ENCODE measurements at places on chromosomes 4 and X.

- no peak for DNase-seq
Observed at GRCh38 chr4:31059753-31060522, 339.8 kb downstream of the PCDH7 start.

GRCh38 chr4:183337349-183337748 lies 15.1 kb upstream of the CLDN24 start:
- DNase-seq, result no peak

DNA sequence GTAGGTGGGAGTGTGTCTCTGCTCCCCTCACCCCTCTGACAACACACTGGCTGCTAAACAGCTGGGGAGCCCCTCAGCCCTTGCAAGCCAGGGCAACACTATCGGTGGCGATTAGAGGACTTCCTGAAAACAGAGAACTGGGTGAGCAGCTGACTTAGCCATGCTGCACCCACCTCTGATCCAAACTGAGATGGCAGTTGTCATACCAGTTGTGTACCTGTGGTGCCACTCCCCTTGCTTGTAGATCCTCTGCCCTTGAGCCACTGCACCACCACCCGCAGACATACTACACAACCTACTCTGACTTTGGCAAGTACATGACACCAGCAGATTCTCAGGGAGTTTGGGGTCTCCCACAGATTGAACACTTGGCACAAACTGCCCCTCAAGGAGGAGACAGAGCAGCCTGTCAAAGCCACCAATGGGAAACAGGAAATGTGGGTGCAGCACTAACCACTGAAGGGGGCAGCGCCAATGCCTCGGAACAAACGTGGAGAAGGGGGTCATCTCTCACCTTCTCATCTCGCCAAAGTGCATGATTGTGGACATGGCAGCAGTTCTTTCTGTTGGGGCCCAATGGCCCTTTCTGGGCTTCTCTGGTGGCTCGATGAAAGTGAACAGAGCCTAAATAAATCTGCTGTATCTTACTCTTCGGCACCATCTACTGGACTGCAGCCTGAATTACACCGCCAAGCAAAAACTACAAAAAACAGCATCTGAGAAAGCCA lies 119.8 kb downstream of the NEK1 start:
- DNase-seq, result no peak

DNA sequence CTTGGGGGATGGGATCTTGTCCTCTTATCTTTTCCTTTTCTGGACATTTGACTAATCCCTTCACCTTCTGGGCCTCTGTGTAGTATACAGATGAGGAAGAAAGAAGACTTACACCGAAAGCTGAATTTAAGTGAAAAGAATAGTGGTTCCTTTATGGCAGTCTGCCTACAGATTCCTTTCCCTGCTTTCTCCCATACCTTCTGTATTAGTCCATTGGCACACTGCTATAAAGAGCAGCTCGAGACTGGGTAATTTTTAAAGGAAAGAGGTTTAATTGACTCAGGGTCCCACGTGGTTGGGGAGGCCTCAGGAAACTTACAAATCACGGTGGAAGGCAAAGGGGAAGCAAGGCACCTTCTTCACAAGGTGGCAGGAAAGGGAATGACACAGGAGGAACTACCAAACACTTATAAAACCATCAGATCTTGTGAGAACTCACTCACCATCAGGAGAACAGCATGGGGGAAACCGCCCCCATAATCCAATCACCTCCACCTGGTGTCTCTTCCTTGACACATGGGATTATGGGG lies 34.0 kb upstream of the CD38 start:
- no peak for DNase-seq

DNA sequence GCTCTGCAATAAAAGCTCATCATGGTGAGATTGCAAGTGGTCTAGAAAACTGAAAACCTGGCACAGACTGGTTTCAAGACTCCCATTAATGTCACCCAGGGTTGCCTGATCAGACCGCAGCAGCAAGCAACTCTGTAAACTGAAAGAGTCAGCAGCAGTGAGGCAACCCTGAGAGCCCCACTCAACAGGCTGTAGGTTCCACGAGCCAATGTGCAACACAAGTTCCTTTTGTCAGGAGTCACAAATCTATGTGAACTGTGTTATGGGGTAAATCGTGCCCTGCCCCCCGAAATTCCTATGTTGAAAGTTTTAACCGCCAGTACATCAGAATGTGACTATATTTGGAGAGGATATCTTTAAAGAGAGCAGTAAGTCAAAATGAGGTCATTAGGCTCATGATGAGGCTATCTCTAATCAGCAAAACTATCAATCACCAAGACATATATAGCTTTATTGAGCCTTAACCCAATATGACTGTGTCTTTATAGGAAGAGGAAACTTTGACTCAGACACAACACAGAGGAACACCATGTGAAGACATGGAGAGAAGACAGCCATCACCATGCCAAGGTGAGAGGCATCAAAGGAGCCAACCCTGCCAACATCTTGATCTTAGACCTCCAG lies 94.0 kb downstream of the FBXO8 start:
- DNase-seq, result no peak

- no peak for DNase-seq
Observed at GRCh38 chrX:78708262-78708661, 39.3 kb upstream of the LPAR4 start.

GRCh38 chrX:11702965-11703631 lies 37.4 kb upstream of the ARHGAP6 start:
- DNase-seq, result no peak

DNA sequence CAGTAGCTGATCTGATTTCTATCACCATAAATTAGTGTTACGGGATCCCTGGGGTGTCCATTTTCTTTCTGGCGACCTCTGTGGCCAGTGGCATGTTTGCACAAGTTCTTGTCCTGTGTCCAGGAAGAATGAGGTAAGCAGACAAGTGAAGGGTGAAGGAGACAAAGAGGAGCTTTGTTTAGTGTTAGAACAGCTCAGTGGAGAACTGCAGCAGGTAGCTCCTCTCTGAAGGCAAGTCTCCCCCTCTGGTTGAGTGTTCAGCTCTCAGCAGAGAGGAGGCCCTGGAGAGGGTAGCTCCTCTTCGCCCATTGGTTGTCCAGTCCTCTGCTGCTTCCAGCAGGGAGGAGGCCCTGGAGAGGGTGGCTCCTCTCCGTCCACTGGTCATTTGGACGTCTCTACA lies 47.2 kb downstream of the DMP1 start:
- DNase-seq, result no peak

DNA sequence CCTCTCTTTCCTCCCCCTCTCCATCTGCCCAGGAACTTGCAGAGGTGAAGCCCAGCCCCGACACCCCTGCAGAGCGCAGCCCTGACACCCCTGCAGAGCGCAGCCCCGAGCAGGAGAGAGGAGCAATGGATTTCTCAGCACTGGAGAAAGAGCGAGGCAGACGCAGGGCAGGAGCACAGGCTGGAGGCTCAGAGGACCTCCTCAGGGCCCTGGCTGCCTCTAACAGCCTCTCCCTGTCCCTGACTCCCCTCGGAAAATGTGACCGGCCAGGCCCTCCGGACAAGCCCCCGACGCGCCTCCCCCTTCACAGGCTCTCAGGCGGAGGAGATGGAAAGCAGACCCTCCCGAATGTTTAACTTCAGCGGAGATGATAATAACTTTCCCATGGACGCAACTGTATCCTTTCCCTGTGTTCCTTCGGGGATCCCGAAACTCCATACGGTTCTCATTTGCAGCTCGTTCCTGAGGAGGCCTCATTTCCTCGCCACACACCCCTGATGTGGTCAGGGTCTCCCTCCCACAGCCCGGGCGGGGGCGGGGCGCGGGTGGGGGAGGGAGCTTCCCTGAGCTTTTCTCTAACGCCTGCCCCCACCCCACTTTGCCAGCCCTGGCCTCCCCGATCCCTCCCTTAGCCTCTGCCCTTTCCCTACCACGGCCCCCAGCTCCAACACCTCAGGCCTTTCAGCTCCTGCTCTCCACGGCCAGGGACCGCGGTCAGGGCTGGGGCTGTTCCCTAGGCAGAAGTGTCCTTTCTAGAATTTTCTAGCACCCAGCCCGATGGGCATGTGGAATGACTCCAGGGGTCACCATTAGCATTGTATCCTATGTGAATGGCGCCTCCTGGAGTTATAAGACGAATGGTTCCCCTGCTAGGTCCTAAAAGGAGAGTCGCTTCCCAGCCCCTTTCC lies 201.1 kb upstream of the BCOR start:
- no peak for DNase-seq

- no peak for DNase-seq
Observed at GRCh38 chrX:84974803-84975202, 28.9 kb upstream of the APOOL start.

DNA sequence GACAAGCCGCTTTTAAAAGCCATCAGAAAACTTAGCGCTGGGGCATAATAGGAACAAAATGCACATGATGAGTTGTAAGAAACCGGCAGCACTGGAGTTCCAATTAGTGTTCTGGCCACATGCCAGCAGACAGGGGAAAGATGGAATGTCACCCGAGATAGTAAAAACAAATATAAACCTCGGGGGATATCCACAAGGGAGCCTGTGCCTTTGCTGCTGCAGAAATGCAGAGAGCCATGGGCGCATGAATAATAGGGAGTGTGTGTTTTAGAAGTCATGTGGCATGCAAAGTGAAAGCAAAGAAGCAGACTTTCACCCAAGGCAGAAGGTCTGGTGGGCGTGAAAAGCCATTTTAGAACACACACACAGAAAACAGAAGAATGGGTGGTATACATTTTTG lies 19.1 kb downstream of the GPRASP3 start:
- DNase-seq, result no peak

DNA sequence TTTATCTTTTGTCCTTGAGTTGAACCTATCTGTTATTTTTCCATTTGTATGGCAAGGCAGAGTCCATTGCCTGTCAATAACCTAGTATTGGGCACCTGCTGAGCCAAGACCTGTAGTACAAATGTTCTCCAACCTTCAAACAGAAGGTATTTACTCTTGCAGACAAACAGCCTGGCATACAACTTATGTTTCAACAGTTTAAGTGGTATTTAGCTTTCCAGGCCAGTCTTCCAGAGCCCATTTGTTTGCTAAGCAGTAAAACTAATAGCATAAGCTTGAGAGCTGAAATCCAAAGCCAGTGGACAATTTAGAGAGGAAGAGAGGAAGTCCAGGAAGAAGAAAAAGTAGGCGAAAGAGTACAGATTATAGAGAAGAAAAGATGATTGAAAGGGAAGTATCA lies 979.3 kb downstream of the GLUD2 start:
- DNase-seq, result no peak

DNA sequence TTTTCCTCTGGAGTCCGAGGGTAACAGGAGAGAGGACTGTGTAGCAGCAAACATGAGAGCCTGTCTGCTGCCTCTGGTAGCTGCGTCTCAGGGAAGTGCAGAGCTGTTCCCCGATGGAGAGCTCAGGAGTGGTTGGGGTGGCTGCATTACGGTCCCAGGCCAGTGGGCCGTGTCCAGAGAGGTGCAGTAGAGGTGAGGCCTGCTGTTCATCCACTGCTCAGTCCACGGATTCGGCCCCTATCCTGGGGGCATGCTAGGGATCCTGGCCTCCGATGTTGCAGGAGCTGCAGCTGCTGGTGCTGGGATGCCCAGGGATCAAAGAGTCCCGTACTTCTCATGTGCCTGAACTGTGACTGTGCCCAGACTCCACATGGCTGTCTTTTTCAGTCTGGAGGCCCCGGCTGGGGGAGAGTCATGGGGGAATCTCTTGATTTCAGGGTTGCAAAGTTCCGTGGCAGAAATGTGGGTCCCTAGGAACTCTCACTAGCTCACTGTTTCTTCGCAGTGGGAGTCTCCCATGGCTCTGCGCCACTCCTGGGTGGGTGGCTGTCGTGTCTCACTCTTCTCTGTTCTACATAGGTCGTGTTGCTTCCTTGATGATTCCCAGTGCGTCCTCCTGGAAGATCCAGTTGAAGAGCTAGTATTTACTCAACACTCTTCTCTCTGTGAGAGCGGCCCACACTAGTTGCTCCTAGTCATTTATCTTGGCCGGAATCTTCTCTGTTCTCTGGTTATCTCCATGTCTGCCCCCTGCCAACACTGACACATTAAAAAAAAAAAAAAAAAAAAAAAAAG lies 109.5 kb upstream of the CENPE start:
- DNase-seq, result no peak

Data from activated gamma-delta T cell treated with Interleukin-2 at 50 U/mL for 16 hours (primary cell).